ENCODE measurements at places on chromosomes 4 and X. TPM values are rescaled to one million over a fixed set of nuclear protein-coding genes. Genes with fewer than 3 reads are reported as not detected.

Gene PDZD4
- 0.17 TPM for total RNA-seq

DNA sequence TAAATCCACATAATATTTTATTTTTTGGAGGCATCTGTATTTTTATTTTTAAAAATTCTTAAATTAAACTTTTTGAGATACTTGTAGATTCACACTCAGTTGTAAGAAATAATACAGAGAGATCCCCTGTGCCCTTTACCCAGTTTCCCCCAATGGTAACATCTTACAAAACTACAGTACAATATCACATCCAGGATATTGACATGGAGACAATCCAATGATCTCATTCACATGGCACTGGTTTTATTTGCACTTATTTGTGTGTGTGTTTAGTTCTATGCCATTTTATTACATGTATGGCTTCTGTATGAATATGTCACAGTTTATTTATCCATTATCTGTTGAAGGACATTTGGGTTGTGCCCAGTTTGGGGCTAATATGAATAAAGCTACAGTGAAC lies 35.5 kb upstream of the EIF1AX start:
- DNase-seq, result no peak

GRCh38 chrX:39445336-39445735 lies 644.1 kb downstream of the MID1IP1 start:
- no peak for DNase-seq

DNA sequence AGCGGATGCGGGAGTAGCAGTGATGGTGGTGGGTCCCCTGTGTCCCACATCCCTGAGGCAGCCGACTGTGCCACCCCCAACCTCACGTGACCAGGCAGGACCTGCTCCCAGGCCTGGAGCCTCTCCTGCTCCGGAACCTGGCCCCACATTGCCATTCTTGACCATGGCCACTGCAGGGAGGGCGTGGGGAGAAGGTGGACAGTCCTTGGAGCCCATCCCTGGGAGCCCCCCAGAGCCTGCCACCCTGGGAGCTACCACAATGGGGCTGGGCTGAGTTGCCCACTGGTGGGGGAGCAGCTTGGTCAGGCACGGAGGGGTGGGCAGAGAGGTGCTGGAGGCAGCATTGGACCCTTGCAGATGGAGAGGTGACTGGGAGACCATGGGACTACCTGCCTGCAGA lies 36.8 kb downstream of the TMPRSS11A start:
- DNase-seq, result no peak

GRCh38 chr4:1376841-1377605 lies 29.2 kb downstream of the NKX1-1 start:
- DNase-seq, result no peak

DNA sequence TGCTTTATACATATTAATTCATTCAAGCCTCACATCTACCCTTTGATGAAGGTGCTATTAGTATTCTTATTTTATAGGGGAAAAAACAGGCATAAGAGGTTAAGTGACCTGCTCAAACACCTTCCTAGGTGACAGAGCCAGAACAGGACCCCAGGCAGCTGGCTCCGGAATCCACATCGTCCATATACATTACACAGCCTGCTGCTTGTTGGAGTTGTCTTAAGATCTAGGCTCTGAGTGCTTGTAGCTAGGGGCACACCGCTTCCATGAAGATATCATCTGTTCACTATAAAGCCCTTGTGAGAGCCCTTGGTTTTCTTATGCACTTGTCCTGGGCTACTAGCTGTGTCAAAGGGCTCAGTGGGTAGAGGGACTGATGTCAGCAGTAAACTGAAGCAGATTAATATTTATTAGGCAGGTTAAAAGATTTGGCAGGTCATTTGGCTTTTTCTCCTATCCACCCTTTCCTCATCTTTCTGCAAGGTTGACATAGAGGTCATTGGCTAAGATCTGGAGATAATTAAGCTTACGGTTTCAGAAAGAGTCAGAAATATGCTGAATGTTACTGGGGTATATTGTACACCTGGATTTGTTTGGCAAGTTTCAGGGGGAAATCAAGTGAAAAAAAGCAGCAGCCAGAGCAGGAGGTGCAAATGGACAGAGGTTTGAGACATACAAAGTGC lies 195.4 kb downstream of the SOWAHB start:
- DNase-seq, result no peak

DNA sequence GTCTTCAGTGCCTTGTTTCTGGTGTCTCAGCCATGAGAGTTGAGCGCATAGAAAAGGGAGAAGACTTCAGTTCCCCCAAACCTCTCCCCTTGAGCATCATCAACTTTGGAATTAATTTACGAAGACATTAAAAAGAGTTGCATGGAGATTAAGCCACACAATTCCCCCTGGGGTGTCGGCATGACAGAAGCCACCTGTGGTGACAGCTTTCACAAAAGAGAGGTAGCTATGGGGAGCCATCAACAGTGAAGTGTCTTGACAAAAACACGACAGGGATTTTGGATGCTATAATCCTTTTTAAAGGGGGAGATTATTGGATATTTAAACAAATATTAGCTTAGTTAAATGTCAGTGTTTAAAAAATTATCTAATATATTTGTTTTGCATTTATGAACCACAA lies 307.6 kb downstream of the LDB2 start:
- no peak for DNase-seq

DNA sequence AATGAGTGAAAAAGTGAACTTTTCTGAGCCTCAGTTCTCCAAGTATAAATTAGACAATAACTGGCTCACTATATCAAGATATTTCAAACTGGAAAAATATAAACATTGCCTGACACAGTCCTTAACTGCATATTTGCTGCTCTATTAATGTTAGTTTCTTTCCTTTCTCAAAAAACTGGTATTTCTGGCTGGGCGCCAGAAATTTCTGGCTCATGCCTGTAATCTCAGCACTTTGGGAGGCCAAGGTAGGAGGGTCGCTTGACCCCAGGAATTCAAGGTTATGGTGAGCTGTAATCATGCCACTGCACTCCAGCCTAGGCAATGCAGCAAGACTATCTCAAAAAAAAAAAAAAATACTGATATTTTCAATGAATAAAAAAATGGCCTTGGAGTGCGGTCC lies 227.0 kb downstream of the MAGEB17 start:
- no peak for DNase-seq

Gene PPBP
- not detected for total RNA-seq

DNA sequence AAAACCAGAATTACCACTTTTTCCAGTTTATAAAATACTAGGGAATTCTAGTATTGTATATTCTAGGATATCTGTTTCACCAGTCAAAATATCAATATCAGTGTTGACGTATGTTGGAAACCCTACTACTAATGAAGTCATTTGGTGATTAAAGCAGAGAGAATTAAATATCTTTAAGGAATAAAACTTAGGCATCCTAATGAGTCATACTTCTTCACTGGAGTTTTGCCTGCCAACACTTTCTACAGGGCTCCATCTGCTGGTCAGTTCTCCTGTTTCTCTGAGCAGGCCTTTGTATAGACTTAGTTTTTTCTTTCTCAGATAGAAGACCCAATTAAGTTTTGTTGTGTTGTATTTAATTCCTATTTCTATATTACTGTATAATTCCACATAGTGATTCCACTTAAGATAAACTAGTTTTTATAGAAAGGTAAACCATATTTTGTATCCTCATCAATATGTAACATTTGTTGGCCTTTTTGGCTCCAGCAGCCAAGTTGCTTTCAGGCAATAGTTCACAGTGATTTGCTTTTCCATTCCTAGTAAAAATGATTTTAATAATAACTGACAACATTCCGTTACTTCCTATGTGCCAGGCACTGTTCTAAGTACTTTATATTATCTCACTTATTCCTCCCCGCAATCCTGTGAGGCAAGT lies 3.5 kb downstream of the AP1AR start:
- DNase-seq, result peak; percentile 46

DNA sequence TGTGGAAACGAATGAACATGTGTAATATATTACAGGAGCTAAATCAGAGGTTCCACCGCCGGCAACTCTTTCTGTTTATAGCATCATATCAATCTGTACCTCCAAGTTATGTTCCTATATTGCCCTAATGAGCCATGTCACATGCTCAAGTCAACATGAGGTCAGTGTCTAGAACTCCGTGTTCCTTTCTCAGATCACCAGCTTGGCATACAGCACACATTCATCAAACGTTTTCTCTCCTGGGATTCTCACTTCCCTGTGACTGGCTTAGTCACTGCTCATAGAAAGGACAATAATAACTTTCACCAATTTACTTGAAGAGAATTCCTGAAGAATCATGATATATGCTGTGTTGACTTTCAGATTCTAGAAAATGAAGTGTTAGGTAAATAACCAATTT lies 532.0 kb upstream of the SPANXN1 start:
- DNase-seq, result no peak

DNA sequence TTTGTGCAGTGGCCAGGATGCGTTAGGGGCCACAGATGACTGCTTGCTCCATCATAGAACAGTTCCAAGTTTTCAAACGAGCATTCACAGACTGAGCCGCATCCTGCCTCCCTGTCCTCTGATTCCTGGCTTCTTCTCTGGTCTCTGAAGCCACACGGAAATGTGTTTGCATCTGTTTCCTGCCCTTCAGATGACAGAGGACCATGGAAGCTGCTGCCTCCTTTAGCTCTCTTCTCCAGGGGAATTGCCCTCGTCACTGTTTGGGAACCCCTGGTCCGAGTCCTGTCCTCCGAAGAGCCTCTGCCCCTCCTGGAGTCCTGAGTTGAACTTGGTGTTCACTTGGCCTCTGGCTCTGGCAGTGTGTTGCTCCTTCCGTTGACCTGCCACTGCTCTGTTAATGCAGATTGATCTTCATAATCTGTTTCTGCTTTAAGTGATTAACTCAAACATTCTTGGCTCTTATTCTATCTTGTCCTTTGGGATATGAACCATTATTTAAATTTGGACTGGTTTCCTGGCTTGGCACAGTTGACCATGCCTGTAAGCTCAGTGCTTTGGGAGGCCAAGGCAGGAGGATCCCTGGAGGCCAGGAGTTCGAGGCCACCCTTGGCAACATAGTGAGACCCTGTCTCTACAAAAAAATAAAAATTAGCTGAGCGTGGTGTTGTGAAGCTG lies 96.0 kb downstream of the PTTG2 start:
- DNase-seq, result no peak

Gene CD99L2
- total RNA-seq, result 32.5 TPM

Gene SAGE1
- total RNA-seq, result not detected

GRCh38 chr4:17195461-17196275 lies 297.2 kb upstream of the LDB2 start:
- DNase-seq, result no peak

GRCh38 chrX:119690921-119691716 lies 1.8 kb downstream of the SEPTIN6 start:
- no peak for DNase-seq

GRCh38 chr4:88812420-88812819 lies 114.8 kb upstream of the NAP1L5 start:
- no peak for DNase-seq

- no peak for DNase-seq
Measured at GRCh38 chr4:173488656-173489055, 41.4 kb downstream of the HAND2 start.

GRCh38 chrX:134622813-134623185 lies 35.5 kb downstream of the PLAC1 start:
- no peak for DNase-seq

Gene TLR2
- total RNA-seq, result 13.8 TPM

Gene CENPE
- total RNA-seq, result 23.4 TPM

Gene TREX2
- total RNA-seq, result not detected

DNA sequence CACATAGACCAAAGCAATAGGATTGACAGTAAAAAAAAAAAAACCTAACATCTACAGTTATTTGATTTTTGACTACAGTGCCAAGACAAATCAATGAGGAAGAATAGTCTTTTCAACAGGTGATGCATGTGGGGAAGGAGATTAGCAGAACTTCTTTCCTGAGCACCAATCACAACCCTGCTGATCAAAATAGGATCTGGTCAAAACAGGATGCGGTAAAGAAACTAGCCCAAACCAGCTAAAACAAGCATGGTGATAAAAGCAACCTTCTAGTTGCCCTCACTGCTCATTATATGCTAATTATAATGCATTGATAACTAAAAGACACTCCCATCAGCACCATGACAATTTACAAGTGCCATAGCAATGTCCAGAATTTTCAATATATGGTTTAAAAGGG lies 667.5 kb downstream of the GRXCR1 start:
- DNase-seq, result no peak

Gene SLC16A2
- total RNA-seq, result 5.3 TPM

- no peak for DNase-seq
Measured at GRCh38 chr4:181312066-181312465, 931.1 kb upstream of the TENM3 start.

GRCh38 chr4:8725071-8725841 lies 132.7 kb downstream of the CPZ start:
- no peak for DNase-seq

DNA sequence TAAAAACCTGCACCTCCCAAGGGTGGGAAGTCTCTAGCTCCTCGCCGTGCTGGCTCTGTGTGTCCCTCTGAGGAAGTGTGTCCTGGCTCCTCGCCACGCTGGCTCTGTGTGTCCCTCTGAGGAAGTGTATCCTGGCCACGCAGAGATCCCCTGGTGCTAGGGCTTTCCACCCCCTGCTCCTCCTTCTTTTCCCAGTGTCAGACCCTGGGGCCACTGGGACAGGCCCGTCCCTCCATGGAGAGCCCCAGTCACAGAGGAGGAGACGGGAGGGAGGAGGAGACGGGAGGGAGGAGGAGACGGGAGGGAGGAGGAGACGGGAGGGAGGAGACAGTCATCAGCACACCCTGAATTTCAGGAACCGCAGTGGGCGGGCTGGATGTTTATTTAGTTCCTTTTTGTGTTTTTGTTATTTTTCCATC lies 53.8 kb upstream of the HGFAC start:
- no peak for DNase-seq

GRCh38 chr4:658681-659667 lies 15.1 kb downstream of the ATP5ME start:
- no peak for DNase-seq

Gene TLL1
- total RNA-seq, result 2.0 TPM

DNA sequence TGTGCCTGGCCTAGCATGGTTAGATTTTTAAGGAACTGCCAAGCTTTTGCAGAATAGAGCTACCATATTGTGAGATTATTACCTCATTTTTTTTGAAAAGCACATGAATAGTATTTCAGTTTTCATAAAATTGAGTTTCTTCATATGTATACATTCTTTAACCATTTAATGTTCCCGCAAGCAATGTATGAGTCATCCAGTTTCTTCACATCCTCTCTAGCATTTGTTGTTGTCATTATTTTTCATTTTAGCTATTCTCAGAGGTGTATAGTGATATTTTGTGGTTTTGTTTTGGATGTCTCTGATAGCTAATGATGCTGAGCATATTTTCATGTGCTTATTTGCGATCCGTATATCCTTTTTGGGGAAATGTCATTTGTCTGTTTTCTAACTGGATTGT lies 74.9 kb downstream of the GLUD2 start:
- no peak for DNase-seq

Data from epithelial cell of proximal tubule (primary cell).